ENCODE measurements at places on chromosomes 4 and X. TPM values are rescaled to one million over a fixed set of nuclear protein-coding genes. Genes with fewer than 3 reads are reported as not detected.

GRCh38 chrX:76433219-76433618, 5.7 kb downstream of the MAGEE1 start:
- H3K36me3 ChIP-seq, result no peaks in the 10 kb centered on the region
- H3K27me3 ChIP-seq, result no peaks in the 10 kb centered on the region
- no peaks in the 10 kb centered on the region for H3K4me1 ChIP-seq
- no peak overlapping the region for H3K4me3 ChIP-seq

DNA sequence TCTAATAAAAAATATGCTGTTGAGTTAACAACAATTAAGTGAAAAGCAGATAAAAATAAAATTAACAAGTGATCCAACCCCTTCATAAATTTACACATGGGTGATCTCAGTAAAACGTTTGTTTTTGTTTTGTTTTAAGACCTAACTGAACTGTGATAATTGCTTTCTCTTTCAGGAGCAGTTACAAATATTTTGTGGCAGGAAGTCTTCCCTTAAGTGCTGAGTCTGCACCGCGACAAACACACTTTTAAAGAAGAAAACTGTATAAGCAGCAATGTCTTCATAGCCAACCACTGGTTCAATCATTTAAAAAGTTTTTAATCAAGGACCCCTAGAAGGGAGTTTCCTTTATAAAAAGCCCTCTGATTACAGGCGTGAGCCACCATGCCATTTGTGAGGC, 53.7 kb upstream of the NFKB1 start:
- no peaks in the 10 kb centered on the region for H3K27me3 ChIP-seq
- no peaks in the 10 kb centered on the region for H3K36me3 ChIP-seq
- no peak overlapping the region for H3K27ac ChIP-seq
- no peak overlapping the region for H3K4me3 ChIP-seq
- DNase-seq, result no peak
- no peaks in the 10 kb centered on the region for H3K4me1 ChIP-seq

DNA sequence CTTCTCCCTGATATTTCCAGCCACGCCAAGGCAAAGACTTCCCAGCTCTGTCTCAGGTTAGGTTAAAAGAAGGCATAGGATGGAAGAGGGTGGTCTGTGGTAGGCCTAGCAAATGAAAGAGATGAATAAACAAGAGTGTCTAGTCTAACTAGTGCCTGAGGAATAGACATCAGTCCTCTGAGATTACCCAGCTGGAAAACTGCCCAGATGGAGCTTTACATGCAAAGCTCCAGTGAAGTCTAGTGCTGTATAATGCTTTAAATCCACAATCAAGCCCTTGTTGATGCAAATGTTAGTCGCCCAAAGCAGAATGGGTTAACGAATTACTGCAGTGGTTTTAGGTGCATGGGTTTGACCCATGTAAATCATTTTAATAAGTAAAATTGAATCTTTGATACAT, 24.8 kb upstream of the GUCY1B1 start:
- H3K4me3 ChIP-seq, result no peak overlapping the region
- H3K27ac ChIP-seq, result no peak overlapping the region
- no peaks in the 10 kb centered on the region for H3K27me3 ChIP-seq

- H3K4me3 ChIP-seq, result no peak overlapping the region
- H3K36me3 ChIP-seq, result no peaks in the 10 kb centered on the region
- H3K4me1 ChIP-seq, result no peaks in the 10 kb centered on the region
- DNase-seq, result no peak
These were observed 141.0 kb upstream of the FAM47C start for GRCh38 chrX:36867143-36867542.

DNA sequence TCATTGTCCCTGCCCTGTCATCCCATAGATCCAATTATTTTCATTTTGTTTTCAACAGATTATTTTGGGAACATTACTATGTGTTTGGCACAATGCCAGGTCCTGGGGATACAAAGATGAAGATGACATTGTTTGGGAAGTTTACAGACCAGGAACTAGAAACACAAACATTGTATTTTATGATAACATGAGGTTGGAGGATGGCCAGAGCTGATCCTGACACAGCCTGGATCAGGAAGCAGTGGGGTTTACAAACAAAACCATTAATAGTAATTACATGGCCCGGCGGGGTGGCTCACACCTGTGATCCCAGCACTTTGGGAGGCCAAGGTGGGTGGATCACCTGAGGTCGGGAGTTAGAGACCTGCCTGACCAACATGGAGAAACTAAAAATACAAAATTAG, 29.9 kb downstream of the CLRN2 start:
- no peaks in the 10 kb centered on the region for H3K4me1 ChIP-seq
- H3K27me3 ChIP-seq, result no peaks in the 10 kb centered on the region
- no peak overlapping the region for H3K4me3 ChIP-seq
- H3K27ac ChIP-seq, result no peak overlapping the region
- H3K36me3 ChIP-seq, result no peaks in the 10 kb centered on the region

- no peaks in the 10 kb centered on the region for H3K27me3 ChIP-seq
- peak overlapping the region; percentile 73 for H3K27ac ChIP-seq
- peak overlapping the region; percentile 36 for H3K4me3 ChIP-seq
- H3K4me1 ChIP-seq, result peaks cover 40% of the 10 kb centered on the region
- no peaks in the 10 kb centered on the region for H3K36me3 ChIP-seq
These were observed 6.3 kb downstream of the FNIP2 start for GRCh38 chr4:158775091-158775651.

MAGEA9B gene
- total RNA-seq, result not detected

CFAP47 gene
- total RNA-seq, result not detected

FGA gene
- total RNA-seq, result not detected

NWD2 gene
- not detected for total RNA-seq

SLC2A9 gene
- 17.5 TPM for total RNA-seq

GPM6B gene
- total RNA-seq, result 23.7 TPM

G3BP2 gene
- total RNA-seq, result 71.9 TPM

CCKAR gene
- 1.2 TPM for total RNA-seq

PABPC1L2A gene
- total RNA-seq, result not detected
